ENCODE measurements at places on chromosomes 12 and 14.

DNA sequence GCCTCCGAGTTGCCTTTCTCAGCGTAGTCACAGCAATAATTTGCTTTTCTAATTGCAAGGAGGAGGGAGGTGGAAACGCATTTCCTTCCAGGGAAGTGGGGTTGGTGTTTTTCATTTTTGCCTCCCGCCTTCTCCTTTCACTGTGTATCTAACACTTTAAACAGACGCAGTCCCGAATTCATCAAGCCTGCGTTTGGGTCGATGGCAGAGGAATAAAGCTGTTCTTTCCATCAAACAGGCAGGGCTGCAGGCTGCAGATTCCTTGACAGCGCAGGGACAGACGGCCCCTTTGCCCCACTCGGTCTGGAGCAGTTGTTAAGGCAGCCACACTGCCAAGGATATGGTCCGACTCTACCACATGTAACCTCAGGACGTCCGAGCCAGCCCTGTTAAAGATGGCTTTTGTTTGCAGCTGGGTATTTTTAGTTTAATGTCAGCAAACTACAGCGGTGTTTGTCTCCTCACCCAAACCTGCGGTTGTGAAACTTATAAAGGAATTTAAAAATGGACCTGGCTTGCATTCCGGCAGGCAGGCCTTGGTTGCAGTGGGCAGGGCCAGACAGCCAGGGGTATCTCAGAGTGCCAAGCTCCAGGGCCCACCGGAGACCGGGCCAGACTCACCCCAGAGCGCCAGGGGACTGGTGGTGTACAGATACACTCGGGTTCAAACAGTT, 2.1 kb downstream of the CHST11 start:
- no peak for DNase-seq

DNA sequence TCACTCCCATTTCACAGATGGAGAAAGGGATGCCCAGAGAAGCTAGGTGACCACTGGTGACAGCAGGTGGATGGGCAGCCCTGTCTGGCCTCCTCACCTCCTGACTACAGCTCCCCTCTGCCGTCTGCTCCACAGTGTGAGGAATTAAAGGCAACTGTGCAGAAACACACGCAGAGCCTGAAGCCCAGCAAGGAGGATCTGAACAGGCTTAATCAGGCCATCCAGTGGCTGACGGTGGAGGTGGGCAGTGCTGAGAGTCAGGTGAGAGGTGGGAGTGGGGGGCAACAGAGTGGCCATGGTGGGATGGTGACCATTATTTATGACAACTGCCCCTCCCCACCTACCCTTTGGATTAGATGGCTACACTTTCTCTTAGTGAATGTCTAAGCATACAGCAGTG, 1.2 kb downstream of the KRT86 start:
- DNase-seq: no peak

- no peak for DNase-seq
Measured at GRCh38 chr12:89041078-89041477, 311.2 kb downstream of the DUSP6 start.

DNA sequence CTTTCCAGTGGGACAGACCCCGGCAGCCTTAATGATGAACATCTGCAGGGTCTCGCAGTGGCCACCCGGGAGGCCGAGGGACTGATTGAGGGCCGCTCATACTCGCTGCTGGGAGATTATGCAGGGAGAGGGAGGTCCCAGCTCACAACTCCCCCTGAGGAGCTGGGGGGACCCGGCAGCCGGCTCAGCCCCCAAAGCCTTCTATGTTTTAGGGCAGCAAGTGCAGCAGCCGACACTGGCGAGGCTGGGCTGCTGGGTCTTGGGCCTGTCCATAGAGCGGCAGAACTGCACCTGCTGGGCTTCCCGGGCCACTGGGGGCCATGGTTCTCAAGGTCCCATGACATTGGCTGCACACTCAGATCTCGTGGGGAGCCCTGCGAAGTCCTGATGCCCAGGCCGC, 110.7 kb downstream of the RFLNA start:
- DNase-seq: no peak

GRCh38 chr14:79614448-79614847, 596.9 kb downstream of the DIO2 start:
- DNase-seq: no peak

- no peak for DNase-seq
Measured at GRCh38 chr12:103882861-103883596, 42.0 kb upstream of the NT5DC3 start.

- peak; percentile 47 for DNase-seq
Measured at GRCh38 chr12:54411391-54412241, 7.5 kb downstream of the ITGA5 start.

GRCh38 chr14:22047115-22047514, 373.5 kb upstream of the OR4E1 start:
- peak; percentile 13 for DNase-seq

DNA sequence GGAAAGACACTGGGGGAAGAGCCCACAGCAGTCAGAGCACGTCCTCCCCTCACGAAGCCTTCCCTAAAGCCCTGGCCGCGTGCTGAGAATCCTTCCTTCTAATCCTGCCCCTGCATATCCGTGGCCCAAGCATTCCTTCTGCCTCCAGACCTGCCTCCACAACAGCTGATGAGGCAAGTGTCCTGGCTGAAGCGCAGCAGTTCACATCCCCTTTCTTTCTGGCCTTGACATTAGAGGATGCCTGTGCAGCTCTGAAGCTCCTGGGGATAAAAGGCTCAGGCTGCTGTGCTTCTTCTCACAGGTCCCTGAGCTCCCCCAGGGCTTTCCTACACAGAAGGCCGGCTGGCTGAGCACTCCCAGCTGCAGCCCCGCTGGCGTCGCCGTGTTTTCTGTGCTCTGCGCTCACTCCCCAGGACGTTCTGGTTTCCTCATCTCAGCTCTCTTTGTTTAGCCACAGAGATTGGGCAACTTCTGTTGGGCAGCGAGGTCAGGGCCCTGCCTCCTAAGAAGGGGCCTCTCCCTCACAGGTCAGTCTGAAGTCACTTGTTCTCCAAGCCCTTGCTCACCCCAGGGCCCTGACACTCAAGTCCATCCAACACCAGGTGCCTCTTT, 45.8 kb downstream of the NINJ2 start:
- no peak for DNase-seq

DNA sequence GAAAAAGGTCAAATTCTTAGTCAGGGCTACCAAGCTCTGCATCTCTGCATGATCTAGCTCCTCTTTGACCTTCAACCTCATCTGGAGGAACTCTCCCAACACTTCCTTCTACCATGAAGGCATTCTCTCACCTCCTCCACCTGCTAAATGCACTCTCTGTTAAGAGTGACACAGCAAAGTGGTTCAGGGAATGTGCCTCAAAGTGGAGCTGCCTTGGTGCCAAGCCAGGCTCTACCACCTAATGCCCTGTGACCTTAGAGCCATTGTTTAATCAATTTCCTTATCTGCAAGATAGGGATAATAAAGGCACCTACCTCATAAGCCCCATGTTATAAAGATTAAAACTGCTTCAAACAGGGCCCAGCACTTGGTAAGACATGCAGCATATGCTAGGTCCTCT, 236.7 kb downstream of the ANO2 start:
- no peak for DNase-seq

DNA sequence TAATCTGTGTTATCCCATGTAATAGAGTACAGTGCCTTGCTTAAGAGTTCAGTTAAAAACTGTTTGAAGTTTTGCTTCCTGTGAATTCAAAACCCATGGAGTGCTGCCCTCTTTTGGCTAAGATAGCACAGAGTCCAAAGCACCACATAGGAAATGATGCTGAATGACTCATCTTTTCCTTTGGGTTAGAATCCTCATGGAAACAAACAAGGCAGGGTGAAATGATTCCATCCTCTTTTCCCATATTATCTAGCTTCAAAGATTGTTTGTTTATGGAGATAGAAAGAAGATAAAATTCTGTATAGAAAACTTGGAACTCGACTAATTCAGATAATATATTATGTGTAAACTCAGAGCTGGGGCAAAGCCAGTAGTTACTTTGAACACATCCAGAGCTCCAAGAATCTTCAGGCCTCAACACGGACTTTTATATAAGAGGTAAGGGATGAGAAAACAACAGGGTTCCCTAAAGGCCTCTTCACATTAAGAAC, 87.4 kb downstream of the OTOGL start:
- DNase-seq: no peak

DNA sequence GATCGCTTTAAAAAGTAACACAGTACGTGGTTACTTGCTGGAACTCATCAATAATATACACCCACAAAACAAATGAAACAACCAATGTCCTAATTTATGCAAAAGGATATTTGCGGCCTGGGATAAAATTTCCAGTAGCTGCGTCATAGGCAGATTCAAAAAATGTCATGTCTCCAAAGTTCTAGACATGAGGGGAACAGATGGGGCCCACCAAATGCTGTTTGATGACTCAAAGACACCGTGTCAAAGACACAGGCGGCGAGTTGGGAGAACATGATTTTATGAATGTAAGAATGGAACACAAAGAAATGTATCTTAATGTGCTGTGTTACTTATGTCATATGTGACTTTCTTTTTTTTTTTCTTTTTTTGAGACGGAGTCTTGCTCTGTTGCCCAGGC, 34.3 kb upstream of the NCOR2 start:
- no peak for DNase-seq

GRCh38 chr14:95918466-95918865, 41.8 kb downstream of the TUNAR start:
- no peak for DNase-seq

DNA sequence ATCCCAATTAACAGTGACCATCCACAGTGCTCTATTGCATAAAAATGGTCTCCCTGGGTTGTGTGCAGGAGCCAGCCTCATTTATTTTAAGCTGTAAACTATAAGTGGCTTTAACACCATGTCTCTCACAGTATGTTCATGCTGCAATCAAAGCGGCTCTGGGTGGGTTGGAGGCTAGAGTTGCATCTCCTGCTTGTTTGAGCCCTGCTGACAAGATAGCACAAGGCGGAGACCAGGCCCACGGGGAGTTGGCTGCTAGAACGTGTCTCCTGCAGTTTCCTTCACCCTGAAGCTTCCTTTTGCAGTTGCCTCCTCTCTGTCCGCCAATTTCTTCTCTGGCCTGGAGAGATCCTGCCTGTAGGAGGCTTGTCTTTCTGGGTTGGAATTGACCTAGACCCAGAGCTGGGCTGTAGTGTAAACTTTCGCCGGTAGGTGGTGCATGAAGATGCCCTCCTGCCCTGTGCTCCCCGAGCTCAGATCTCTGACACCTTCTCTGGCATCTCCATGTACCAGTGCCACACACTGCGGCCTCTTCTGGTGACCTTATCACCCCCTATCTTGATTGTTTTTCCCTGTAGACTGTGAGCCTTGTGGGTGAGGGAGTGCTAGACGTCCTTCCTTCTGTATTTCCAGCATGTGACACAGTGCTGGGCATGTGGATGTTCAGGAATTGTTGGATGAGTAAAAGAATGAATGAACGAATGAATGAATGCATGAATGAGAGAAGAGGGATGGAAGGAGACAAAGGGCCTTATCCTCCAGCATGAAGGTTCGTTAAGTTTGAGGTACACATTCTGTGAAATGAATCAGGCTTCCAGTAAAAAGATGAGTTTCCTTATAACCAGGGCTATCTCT, 10.4 kb downstream of the OTUB2 start:
- peak; percentile 71 for DNase-seq

GRCh38 chr14:34052658-34053014, 101.8 kb upstream of the EGLN3 start:
- DNase-seq: no peak

DNA sequence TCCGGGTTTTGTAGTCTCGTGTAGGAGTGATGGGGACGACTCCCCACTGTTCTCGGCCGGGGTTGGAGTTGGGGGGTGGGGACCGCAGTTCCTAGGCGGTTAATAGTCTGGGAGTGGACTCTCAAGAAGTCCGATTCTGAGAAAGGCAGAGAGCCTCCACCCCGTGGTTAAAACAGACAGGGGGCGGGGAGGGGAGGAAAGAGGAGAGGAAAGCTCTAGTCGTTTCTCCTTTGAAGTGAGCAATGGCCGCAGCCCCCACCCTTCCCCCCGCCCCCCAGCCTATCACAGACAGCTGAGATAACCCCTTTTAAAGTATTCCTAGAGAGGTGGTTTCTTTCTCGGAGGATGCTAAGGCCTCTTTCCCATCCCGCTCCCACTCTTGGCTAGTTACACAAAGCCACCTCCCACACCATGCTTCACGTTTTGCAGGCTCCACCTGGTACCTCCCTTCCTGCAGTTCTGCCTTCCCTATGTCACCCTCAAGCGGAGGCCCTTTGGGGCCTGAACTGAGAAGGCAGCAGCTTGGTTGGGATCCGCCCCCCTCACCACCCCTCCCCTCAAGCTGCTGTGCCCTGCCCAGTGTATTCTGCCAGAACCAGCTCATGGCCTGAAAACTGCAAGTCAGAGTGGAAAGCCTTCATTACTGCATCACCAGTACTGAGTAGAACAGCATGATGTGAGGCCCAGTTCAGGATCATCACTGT, 853 bp downstream of the USP5 start:
- peak; percentile 29 for DNase-seq

GRCh38 chr14:67729072-67729885, 27.6 kb downstream of the RDH12 start:
- DNase-seq: no peak

GRCh38 chr12:22993609-22994315, 368.8 kb downstream of the ETNK1 start:
- no peak for DNase-seq

GRCh38 chr12:92039046-92039445, 106.6 kb downstream of the BTG1 start:
- DNase-seq: no peak

- peak; percentile 43 for DNase-seq
Measured at GRCh38 chr12:50597200-50598195, 92.7 kb downstream of the DIP2B start.

GRCh38 chr14:27050208-27050607, 452.4 kb upstream of the NOVA1 start:
- DNase-seq: no peak

- DNase-seq: no peak
Measured at GRCh38 chr12:65923228-65923627, 98.9 kb downstream of the HMGA2 start.

- DNase-seq: no peak
Measured at GRCh38 chr14:96830946-96831345, 33.8 kb downstream of the VRK1 start.

GRCh38 chr12:16166563-16167470, 110.7 kb downstream of the SLC15A5 start:
- no peak for DNase-seq

DNA sequence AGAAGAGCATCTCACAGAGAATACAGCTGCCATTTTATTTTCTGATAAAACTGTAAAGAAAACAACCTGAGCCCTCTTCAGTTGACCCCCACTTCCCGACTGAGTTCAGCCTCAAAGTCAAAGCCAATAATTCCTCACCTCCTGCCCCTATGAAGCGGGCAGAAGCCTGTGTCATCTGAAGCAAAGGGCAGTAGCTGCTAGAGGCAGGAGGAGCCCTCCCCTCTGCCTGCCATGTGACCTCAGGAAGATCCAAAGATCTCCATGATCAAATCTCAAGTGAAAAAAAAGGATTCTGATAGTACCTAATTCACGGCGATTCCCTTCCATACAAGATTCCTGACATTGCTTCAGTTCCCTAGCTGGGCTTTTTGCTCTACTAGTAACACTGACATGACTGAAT, 223.1 kb upstream of the CAND1 start:
- DNase-seq: no peak

Data from stimulated activated CD4-positive, alpha-beta T cell treated with anti-CD3 and anti-CD28 coated beads, Interleukin-1b, Interleukin-23, amount 100 ng/mL, for 4 hours (primary cell).